ENCODE measurements at places on chromosomes 6 and 20. TPM values are rescaled to one million over a fixed set of nuclear protein-coding genes. Genes with fewer than 3 reads are reported as not detected.

Gene PLA2G7
- not detected for total RNA-seq

- DNase-seq, result peak; percentile 78
These were observed 203.7 kb upstream of the FOXQ1 start for GRCh38 chr6:1108198-1108597.

DNA sequence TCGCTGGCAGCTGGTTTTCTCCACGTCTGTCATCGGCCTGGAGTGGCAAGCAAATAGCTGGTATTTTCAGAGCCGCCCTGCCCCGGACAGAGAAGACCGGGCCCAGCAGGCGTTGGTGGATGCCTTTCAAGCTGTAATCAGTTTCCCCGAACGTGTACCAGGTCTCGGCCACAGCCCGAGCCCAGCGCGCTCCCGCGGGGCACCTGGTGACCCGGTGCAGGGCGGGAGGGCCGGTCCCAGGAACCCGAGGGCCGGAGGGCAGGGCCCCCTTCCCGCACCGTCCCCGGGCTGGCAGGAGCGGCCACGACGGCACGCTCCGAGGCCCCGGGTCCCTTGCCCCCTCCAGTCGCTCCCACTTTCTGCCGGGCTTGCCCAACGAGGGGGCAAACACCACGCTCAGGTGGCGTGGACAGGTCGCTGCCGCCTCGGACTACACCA lies 348 bp upstream of the PYGB start:
- no peak for DNase-seq

- DNase-seq, result no peak
These were observed 23.3 kb downstream of the PCNA start for GRCh38 chr20:5096463-5096862.

DNA sequence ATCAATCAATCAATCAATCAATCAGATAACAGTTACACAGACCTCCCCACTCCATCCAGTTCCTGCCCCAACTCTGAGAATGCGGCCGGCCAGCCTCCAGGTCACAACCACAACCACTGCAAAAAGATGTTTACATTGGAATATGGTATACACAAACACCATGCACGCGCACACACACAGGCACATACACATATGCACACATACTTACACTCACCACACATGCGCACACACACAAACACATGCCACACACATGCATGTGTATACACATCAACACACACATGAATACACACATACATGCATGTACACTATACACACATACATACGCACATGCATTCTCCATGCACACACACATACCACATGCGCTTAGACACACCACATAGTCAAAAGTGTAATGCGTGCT lies 131.1 kb downstream of the PXDC1 start:
- peak; percentile 29 for DNase-seq

GRCh38 chr6:133262804-133263203 lies 21.6 kb downstream of the EYA4 start:
- DNase-seq, result no peak

Gene DDO
- total RNA-seq, result not detected

Gene PIM1
- 74.2 TPM for total RNA-seq

Gene PDE10A
- 15.0 TPM for total RNA-seq

DNA sequence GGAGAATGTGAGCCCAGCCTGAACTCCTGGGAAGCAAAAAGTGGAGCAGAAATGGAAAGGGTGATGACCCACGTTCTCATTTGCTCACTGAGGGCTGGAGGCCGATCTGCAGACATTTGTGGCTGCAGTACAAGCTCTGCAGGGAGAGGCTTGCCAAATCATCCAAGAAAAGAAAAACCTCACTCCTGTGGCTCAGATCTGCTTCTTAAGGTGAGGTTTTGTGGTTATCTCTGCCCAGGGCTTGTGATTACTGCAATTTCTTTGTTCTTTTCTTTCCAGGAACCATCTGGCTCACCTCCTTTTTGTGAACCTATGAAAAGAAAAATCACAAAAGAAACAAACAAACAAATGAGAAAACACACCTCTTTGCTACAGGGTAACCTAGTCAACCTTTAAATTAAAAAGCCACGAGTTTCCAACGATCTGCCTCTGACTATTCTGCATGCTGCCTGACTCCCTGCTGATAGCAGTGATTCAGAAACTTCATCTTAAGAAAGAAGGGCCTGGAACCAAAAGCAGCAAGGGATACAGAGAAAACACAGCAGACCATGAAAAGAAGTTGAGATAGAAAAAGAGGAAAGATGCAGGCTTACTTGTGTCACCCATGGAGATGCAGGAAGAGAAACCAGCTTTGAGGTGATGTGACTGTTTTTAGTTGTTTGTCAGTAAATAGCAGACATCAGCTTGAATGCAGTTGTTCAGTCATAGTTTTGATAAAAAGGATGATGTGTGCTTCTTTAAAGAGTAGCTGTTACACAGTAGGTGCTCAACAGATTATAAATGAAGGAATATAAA lies 165.1 kb downstream of the LMBRD1 start:
- no peak for DNase-seq

DNA sequence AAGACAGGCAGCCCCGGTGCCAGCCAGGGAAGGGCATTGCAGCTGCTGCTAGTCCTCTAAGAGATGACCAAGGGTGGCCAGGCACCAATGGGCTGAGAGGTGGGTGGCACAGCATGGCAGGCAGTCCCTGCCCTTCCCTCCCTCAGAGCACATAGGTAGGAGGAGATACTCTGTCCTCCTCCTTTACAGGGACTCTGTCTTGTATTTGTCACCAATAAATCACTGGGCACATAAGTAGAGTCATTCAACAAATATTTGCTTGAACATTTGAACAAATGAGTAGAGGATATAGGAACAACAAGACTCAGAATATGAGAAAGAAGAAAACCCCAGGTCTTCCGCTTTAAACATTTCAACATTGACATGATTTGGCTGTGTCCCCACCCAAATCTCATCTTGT lies 69.4 kb upstream of the CLDN20 start:
- no peak for DNase-seq

- DNase-seq, result no peak
These were observed 12.0 kb downstream of the RTN4IP1 start for GRCh38 chr6:106617302-106617701.

DNA sequence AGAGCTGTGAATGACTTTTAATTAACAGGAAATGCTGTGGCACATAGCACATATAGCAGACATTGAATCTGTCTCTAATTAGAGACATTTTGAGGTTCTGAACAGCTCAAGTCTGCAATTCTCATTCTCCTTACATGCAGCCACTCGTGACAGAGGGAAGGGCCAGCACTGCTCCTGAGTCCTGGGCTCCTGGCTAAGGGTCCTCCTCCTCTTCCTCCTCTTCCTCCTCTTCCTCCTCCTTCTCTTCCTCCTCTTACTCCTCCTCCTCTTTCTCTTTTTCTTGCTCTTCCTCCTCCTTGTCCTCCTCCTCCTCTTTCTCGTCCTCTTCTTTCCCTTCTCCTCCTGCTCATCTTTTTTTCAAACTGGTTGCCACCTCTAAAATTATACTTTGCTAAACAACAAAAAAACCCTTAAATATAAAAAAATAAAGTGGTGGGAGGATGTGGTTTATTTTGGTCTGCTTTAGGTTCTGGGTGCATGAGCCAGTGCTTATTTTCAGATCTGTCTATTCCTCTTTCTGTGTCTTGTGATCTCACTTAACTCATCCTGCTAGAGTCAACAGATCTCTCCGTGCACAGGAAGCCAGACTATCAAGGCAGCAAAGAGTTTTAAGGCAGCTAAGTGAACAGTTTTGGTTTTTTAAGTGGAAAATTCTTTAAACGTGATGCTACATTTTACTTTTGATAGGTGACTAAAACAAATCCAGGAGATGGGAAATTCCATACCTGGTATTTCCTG lies 159.3 kb downstream of the CD83 start:
- DNase-seq, result no peak

GRCh38 chr6:13101985-13102384 lies 226.4 kb downstream of the TBC1D7 start:
- DNase-seq, result no peak

Gene CALHM5
- 2.2 TPM for total RNA-seq

Gene REM1
- 4.4 TPM for total RNA-seq

GRCh38 chr6:36735110-36736071 lies 37.8 kb downstream of the RAB44 start:
- DNase-seq, result no peak

DNA sequence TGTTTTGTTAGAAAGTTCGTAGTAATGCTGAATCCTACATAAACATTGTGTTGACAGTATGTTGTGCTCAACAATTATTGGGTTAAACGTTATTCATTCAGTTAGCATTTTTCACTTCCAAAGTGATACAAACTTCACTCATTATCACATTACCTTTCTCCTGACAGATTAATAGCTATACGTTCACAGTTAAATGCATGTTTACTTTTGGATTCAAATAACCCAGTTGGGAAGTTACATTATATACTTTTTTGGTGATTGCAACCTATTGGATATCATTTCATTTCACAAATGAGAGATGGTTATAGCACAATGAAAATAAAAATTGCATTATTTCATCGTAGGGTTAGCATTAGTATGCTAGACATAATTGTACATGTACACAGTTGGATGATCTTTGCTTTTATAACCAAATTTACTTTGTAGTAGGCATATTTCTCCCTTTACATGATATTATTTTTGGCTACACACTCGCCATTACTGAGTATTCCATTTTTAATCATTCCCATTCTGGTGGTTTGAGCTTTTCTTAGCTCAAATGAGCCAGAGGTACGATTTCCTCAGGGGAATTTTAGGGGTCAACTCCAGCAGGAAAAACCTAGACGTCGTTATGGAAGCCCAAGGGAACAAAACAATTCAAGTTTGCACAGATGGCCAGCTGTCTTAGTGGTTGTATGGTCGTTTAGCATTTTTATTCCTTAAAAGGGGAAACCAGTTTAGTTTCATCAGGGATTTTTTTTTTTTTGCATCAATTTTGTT lies 2.1 kb upstream of the HIVEP1 start:
- DNase-seq, result no peak

- no peak for DNase-seq
These were observed 21.9 kb upstream of the CSE1L start for GRCh38 chr20:49024220-49024619.

DNA sequence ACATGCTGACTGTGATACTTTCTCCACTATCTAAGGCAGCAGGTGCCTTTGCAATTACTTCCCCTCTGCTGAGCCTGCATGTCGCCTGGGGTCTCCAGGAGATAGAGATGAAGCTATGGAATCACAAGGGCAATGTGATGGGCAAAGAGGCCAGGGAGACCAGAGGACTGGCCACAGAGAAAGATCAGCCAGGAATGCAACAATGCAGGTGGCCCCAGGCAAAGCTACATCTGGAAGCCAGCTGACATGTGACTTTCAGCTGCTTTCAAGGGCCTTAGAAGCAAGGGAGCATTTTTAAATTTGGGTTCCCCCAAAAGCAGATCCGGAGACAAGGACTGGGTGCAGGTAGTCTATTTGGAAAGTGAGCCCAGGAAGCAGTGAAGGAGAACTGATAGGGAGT lies 107.9 kb upstream of the SRSF6 start:
- DNase-seq, result no peak

- no peak for DNase-seq
These were observed 113.5 kb upstream of the SUPT3H start for GRCh38 chr6:45491048-45491735.

- DNase-seq, result no peak
These were observed 51.5 kb upstream of the MTHFD1L start for GRCh38 chr6:150813993-150814359.

DNA sequence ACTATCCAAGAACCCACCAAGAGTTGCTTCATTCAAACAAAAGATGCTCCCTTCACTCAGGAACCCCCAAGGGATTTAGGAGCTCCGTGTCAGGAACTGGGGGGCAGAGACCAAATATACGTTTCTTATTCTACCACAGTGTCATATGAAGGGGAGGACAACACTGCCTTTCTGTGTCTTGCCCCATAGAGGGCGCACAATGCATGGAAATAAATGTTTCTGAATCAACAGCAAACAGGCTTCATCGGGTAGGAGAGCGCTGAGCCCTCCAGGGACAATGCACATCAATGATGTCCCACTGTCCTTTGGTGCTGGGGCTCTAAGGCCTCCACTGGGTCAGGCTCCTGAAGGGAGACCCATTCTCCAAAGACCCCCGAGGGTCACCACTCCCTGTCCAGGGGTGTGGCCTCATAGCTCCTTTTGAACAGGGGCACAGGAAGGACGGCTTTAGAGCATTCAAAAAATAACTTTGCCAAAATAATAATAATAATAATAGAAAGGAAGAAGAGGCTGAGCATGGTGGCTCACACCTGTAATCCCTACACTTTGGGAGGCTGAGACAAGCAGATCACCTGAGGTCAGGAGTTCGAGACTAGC lies 31.1 kb downstream of the PLG start:
- DNase-seq, result no peak

Gene CYP39A1
- total RNA-seq, result 5.4 TPM

Gene SLC26A8
- total RNA-seq, result not detected

GRCh38 chr20:20295621-20296498 lies 72.0 kb upstream of the INSM1 start:
- DNase-seq, result no peak

Gene DOP1A
- 33.1 TPM for total RNA-seq

Measured in vagina (tissue), 2 donors.